NCI-H2029 treated with DMSO at 0.1 percent for 48 hours (cell line): ENCODE measurements at places on chromosomes 7 and 10.

DNA sequence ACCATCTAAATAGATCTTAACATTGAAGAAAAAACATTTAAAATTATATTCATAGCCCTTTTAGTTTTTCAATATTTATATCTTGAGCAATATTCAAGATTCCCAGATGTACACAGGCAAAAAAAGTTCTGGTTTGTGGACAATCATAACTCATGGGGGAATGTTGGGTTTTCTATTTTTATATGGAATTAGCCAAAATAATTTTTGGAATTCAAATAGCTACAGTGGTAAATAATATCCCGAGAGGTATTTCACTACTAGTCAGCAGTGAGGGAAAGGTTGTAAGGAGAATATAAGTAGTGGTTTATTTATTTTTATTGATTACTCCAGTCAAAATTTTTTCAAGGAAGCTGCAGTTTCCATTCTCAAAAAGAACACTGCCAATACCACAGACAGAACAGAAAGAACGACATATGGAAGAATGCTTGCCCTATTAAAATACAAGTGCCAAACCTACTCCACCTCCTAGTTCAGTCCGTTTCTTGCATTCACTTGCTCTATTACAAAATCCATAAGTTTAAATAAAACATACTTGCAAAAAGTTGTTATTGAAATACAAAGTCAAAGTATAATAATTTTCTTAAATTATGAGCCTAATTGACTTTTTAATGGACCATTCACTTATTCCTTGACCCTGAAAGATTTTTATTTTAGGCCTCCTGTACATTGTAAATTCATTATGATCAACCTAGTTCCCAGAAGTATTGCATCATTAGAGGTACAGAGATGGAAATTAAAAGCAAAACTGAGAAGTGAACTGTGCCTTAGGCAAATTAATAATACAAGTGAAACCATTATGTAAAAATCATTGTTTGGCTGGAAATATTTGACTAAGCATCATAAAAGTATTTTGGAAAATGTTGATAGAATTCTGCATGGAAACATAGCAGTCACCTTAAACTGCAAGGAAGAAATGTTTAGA lies 533.2 kb downstream of the PARD3 start:
- no peak for DNase-seq

- DNase-seq, result no peak
Measured at GRCh38 chr7:78803501-78804127, 649.9 kb downstream of the MAGI2 start.

DNA sequence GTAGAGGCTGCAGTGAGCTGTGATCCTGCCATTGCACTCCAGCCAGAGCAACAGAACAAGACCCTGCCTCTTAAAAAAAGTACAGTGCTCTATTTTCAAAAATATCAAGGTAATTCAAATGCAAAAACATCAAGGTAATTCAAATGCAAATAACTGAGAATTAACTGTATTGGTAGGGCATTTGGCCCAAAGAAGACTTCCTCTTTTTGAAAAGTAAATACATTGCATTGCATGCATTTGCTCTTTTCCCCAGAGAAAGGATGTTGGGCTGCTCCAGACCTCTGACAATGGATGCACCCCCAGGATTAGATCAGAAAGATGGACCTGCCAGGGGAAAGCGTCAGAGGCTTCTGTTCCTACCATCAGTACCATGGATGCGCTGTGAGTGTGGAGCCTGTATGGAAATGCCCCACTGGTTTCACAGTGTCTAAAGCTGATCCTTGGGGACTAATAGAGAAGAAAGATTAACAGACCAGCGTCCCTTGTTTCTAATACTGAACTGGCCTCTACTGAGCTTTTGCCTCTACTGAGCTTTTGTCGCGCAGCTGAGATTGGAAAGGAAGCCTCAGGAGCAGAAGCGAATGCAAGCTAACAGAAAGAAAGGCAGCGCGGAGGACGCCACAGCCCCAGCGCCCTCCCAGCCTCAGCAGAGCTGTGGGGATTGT lies 93.5 kb upstream of the LYZL2 start:
- no peak for DNase-seq

DNA sequence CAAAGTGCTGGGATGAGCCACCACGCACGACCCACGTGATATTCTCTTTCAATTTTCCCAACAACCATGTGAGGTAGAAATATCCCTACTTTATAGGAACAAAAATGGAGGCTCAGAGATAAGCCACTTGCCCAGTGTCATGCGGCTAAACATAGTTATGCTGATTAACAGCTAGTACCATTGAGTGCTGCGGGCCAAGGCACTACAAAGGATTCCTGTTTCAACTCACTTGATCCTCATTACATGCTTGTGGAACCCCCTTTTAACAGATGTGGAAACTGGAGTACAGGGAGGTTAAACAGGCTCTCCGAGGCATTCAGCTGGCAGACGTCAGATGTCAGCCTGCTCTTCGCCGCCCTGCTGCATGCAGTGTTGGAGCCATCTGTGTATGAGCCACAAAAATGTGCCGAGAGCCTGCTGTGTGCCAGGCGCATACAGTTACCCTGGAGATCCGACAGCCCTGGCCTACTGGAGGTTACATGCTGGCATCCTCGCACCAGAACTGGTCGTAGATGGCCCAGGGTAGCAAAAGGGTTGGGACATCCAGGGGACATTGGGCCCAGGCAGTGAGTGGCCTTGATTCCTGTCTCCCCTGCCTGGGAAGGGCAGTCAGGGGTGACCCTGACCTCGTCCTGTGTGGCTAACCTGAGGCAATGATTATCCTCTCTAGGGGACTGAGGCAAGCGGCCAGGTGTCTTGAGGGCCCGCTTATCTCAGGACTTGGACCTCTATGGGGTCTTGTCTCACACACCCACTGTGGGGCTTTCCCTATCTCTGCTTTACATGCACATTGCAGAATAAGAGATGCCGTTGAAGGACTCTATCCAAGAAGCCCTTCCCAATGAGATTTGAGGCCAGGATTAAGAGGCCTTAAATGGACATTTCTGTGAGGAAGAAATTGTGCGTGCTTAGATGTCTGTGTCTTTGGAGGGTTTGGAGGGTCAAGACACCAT lies 18.5 kb upstream of the SRGN start:
- DNase-seq, result no peak

DNA sequence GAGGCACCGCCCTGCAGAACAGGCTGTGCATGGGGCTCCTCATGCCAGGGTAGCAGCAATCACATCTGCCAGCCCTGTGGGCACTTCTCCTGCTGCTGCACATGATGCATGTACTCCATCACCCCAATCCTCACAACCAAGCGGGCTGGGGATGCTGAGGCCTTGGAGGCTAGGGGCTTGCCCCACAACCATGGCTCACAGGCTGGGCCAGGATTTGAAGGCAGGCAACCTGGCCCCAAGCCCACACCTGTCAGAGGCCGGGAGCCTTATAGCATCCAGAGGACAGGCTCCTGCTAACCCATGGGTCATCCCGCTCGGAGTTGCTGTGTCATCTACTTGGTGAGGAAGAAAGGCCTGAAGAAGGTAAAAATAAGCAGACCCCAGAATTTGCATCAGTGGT lies 2.2 kb downstream of the POLM start:
- no peak for DNase-seq

DNA sequence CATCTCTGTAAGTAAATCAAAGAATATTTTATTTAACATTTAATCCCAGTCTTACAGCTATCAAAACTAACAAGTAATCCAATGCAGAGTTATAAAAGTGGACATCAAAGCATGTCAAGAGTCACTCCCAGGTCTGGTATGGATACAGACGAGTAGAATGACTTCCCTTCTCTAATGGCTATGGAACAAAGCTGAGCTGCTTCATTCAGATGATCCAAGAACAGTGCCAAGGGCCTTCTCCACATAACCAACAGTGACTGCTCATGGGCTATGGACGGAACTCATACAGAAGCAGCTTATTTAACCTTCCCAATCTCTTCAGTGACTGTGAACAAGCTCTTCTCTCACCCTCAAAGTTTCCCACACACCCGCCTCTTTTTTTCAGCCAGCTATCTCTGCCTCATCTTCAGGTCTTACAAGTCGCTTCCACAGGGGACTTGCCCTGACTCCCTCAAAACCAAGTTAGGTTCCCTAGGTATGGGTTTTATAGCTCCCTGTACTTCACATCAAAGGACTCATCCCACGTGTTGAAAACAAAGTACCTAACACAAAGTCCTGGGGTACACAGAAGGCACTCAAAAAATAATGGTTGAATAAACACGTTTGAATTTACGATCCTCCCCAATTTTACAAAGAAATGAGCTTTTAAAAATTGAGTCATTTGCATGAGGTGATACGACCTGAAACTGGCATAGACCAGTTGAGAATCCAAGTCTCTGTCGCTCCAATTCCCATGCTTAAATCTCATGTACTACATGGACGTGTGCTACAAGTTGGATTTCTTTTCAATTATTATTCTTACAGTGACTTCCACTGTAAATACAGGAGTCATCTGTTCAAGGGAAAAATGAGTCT lies 3.1 kb downstream of the USP6NL start:
- DNase-seq, result no peak

DNA sequence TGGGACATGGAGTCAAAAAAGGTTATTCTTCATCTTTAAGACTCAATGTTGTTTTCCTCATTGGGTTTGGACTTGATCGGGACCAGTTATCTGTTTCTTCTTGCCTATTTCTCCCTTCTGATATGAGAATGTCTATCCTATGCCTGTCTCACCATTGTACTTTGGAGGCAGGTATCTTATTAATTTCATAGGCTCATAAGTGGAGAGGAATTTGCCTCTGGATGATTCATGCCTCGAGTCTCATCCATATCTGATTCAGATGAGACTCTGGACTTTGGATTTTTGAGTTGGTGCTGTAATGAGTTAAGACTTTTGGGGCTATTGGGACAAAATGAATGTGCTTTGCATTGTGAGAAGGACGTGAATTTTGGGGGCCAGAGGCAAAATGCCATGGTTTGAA lies 36.2 kb upstream of the CCDC7 start:
- no peak for DNase-seq

- no peak for DNase-seq
Measured at GRCh38 chr10:129631006-129631405, 164.0 kb downstream of the MGMT start.

- no peak for DNase-seq
Measured at GRCh38 chr10:101355072-101355706, 1.2 kb downstream of the BTRC start.

DNA sequence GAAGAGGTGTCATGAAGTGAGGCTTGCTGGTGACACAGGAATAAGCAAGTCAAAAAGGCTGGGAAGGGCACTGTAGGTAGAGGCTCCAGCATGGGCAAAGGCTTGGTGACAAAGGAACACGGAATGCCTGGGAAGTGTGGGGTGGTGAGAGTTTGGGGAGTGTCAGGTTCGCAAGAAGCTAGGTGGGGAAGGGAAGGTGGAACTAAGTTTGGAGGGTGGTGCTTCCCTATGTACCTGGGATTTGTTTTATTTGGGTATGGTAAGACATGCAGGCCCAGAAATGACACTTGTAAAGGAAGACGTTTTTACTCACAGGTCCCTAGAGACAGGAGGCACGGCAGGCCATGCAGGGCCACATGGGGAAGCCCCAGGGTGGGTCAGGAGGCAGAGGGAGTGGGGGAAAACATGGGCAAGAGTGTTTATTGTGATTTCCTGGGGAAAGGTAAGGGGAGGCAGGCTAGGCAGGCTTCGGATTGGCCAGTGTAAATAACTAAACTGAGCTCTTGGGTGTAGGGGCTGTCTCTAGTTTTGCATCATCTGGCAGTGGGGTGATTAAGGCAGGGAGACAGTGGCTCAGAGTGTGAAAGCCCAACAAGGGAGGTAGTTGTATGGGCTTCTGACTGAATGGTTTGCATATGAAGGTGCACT lies 52.1 kb downstream of the SH2D4B start:
- DNase-seq, result no peak

GRCh38 chr10:96118604-96119450 lies 11.3 kb upstream of the ZNF518A start:
- DNase-seq, result peak; percentile 60

DNA sequence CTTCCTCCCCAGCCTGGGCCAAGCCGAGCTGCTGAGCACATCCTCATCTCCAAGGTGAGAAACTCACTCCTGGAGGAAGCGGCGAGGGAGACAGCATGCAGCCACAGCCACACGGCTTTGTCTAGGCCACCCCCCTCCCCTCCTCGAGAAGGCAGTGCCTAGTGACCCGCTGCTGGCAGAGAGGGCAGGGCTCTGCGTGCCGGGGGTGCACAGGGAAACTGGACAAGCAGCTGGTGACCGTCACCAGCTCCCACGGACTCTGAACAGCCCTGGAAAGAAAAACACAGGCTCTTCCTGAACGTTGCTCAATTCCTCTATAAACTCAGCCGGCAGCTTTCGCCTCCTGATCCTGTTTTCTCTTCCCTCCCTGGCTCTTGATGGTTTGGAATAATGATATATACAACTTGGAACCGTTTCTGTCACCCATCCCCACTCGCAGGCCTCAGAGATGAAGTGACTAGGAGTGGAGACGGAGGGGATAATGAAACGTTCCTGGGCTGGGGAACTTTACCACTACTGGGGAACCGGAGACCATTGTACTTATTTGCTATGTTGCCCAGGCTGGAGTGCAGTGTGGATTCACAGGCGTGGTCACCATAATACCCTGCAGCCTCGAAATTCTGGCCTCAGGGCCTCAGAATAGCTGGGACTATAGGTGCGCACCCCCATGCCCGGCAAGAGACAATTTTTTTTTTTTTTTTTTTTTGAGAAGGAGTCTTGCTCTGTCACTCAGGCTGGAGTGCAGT lies 19.3 kb downstream of the PAPOLB start:
- no peak for DNase-seq

DNA sequence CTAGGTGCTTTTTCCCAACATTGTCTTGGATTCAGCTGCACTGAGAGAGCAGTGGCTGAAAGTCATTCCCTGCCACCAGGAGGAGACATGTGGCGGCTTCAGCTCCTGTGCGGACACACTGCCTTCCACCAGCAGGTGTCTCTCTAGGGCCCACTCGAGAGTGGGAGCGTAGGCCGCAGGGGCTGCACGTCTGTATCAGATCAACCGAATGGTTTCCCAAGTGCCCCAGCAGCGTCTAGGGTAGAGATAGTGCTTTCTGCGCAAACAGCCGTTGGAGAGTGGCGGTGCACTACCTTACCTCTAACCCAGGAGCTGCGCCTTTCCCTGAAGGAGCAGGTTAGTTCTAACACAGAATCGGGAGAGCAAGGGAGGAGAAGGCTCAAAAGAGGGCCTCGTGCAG lies 31.7 kb downstream of the PAPOLB start:
- DNase-seq, result peak; percentile 32

GRCh38 chr10:7589748-7590147 lies 77.0 kb downstream of the ITIH5 start:
- no peak for DNase-seq

GRCh38 chr7:832167-832967 lies at the start of gene SUN1:
SUN1 (plus strand) TSS chr7:832476; CDS start chr7:832525, 49 bp downstream.
- DNase-seq, result no peak

- no peak for DNase-seq
Measured at GRCh38 chr7:108771853-108772252, 202.2 kb downstream of the DNAJB9 start.

GRCh38 chr7:523347-524336 lies 4.0 kb upstream of the PDGFA start:
- no peak for DNase-seq
